ENCODE measurements at places on chromosomes 7 and 10.

DNA sequence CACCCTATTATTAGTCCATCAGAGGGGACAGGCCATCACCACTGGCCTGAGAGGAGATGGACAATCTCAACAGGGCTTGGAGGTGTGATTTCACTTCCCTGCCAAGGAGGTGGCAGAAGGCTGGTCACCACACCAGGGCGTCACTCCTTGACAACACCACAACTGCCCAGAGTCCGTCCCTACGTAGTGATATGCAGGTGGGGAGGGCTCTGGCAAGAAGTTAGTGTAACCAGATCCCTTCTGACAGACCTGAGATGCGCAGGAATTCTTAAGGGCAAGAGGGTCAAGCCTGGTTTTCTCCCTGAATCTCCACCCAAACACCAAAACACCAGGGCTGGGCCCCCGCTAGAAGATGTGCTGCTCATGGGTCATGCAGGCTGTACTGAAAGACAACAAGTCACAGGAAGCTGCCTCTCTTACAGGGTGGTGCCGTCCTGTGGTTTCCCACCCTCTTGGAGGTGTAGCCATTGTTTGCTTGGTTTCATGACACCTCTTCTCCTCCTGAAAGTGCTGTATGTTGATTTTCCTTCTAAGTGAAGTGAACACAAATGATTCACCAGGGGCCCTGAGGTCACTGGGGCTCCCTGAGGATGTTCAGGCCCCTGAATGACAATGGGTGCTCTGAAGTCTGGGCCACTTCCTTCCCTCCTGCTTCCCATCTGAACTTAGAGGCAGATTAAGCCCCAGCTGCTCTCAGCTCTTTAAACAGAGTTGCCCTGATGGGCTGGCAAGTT is 27.1 kb downstream of the ATXN7L1 start:
- no peak for DNase-seq

DNA sequence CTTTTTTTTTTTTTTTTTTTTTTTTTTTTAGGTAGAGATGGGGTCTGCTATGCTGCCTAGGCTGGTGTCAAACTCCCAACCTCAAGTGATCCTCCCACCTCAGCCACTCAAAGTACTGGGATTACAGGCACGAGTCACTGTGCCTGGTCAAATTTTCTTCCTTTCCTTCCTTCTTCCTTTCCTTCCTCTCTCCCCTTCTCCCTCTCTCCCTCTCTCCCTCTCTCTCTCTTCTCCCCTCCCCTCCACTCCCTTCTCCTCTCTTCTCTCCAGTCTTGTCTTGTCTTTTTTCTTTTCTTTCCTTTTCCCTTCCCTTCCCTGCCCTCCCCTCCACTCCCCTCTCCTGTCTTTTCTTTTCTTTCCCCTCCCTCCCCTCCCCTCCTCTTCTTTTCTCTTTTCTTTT is 7.2 kb upstream of the MLXIPL start:
- no peak for DNase-seq

DNA sequence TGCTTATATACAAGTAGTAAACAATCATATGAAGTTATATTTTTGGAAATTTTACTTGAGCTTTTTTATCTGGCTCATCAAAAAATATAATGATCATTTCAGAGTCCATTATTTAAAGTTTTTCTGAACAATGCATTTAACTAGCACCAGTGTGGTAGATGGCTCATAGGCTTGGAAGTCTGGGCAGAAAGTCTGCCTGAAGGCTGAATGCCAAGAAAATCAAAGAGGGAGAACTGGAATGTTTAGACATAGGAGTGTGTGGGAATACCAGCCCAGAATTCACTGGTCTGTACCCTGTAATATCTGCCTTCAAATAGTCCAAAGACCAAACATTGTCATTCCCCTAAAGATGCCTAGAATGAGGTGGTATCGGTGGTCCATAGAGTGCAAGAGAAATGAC is 40.3 kb upstream of the ANK3 start:
- DNase-seq, result peak; percentile 95

DNA sequence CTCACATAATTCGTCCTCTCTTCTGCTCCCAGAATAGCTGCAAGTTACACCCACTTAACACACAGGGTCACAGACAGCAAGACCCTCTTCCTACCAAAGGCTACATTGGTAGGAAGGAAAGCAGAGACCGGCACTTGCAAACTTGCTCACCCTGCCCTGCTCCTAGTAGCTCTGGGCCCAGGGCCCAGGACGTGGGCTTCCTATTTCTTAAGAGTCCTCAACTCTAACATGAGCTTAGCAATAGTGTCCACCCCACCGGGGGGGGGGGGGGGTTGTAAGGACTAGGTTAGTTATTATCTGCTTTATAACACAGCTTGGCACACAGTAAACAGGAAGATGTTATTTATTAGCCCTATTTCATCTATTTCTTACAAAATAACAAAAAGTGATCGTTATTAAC is 106.6 kb downstream of the GRB10 start:
- DNase-seq, result no peak

- DNase-seq, result peak; percentile 17
Observed at GRCh38 chr10:42781893-42782445, 626 bp upstream of the BMS1 start.

DNA sequence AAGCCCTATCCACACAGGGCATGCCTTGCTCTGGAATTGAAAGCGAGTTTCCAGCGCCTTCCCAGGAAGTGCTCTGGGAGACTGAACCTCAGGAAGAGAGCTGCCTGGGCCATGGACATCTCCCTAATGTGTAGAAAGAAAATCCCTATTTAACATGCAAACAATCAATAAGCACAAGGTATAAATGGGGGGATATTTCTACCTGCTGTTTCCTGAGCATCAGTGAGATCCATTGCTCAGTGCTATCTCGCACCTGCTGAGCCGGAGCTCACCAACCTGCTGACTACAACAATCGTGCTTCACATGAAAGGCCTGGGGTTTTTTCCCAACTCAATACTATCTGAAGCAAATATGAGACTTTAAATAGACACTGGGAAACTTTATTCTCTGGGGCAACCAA is 584.0 kb downstream of the GLRX3 start:
- DNase-seq, result no peak

DNA sequence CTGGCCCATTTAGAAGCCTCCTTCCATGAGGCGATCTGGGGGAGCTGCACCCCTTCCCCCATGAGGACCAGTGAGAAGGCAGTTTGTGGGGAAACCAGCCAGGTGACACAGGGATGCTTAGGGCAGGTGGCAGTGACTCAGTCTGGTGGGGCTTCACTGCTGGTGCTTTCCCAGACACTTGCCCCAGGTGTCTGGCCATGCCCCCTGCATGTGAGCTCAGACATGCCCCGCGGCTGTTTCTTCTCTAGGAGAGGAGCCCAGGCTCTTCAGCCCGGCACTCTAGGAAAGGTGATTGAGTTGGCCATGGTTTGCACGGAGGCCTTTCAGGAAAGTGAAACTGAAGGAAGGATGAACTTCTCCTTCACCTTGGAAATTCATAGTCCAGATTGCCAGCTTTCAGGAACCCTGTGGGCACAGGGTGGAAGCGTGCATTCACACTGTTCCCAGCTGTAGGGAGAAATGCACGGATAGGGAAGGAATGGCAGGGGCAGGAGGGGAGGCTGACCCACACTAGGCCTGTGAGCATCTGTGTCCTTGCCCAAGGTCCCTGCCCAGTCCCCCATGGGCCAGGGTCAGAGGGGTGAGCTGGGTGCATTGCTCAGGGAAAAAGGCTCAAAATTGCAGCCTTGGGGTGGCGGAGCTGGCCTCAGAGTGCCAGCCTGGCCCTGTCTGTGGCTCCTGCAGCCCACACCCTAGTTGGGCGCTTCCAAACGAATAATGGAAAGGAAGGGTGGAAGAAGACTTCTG is 359.1 kb downstream of the GLRX3 start:
- DNase-seq, result no peak

- DNase-seq, result peak; percentile 24
Observed at GRCh38 chr7:102260856-102261255, 25.8 kb upstream of the SH2B2 start.

- DNase-seq, result no peak
Observed at GRCh38 chr10:61951144-61951483, 49.6 kb downstream of the ARID5B start.

GRCh38 chr7:158343526-158343925 is 244.1 kb downstream of the PTPRN2 start:
- DNase-seq, result no peak

GRCh38 chr7:143460271-143460979 is 17.2 kb downstream of the TAS2R60 start:
- peak; percentile 54 for DNase-seq

- DNase-seq, result no peak
Observed at GRCh38 chr10:8181496-8182157, 127.1 kb downstream of the GATA3 start.

DNA sequence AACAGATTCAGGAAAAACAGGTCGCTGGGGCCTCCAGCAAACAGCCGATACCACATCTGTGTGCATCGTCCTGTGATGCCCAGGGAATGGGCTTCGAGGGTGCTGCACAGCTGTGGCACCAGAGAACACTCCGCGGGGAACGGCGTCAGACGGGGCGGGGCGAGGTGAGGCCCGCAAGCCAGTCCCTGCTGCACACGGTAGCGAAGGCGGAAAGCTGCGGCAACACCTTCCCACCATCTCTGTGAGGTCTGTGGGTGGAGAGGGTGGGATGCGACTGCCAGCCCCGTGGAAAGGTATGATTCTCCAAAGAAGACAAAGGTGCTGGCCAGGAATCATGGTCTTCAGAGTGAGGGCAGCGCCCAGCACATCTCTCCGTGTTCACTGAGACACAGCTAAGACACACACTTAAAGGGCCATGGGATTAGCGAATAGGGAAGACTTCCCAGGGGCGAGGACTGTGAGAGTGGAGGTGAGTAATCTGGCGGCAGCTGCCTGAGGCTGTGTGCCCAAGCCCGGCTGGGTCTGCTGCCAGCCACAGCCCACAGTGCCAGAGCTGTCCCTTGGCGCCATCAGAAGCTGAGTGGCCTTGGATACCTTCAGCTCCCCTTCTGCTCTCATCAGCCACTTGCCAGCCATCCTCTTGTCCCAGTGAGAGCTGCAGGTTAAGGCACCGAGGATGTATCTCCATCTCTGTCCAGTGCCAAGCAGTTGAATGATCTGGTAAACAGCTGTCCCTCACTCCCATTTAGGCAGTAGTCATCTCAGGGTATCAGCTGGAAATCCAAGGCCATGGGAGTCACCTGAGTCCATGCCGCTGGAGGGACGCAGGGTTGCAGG is 17.6 kb downstream of the PRKAG2 start:
- no peak for DNase-seq

DNA sequence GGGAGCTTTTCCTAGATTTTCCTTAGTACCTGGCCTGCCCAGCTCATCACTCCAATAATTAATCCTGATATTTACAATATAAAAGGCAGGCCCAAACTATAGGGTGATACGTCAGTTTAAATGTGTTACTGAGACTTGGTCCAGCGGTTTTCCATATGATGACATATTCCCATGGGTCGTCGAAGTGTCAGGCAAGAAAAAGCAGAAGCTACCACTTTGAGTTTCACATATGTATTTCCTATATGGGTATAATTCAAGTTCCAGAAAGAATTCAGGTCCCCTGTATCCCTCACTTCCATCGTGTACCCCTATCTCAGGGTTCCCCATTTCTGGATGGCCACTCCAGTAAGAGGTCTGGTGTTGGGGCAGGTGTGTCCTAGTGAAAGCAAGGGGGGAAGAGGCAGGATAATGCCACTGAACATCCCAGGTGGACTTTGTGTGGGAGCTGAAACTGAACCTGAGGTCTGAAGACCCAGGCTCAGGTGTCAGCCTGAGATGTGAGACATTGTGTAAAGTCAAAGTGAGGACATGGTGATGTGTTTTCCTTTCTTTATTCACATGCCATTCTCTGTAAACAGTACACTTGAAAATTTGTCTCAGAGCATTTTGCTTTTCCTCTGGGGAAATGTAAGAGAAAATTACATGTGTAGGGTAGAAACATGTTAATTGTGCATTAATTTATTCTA is 167.8 kb downstream of the PLXDC2 start:
- no peak for DNase-seq

- DNase-seq, result no peak
Observed at GRCh38 chr7:48049850-48050249, 14.5 kb downstream of the C7orf57 start.

GRCh38 chr10:5343979-5344378 is 20.8 kb upstream of the UCN3 start:
- DNase-seq, result no peak

- no peak for DNase-seq
Observed at GRCh38 chr7:97126483-97127171, 9.1 kb downstream of the SDHAF3 start.

DNA sequence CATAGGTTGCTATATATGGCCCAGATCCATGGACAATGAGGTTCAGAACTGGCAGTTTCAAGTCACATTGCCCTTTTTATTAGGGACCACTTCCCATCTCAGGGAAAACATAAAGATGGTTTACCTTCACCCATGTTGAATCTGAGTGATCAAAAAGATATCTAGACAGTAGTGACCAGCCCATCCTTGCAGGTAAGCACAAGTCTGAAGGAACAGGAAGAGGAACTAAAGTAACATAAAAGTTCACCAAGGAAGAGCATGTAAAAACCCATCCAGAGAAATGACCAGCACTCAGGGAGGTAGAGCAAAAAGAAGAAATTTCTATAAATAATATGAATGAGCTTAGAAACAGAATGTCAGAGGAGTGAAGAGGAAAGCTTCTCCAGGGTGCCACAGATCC is 382.5 kb downstream of the PARD3 start:
- no peak for DNase-seq

DNA sequence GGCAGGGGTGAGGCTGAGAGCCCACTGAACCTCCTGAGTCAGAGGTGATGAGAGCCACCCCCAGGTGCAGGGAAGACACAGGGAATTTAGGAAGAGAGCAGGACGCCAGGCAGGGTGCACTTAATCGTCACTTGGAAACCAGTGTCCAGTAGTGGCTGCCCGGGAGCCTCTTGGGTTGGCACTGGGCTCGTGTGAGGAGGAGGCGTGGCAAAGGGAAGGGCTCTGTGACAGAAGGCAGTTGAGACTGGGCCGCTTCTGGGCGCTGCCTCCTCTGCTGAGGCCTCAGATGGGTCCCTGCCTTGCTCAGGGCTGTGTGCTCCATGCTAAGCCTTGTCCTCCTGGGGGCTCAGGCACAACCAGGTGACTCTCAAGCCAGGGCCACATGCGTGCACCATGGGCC is 13.3 kb downstream of the RET start:
- no peak for DNase-seq

DNA sequence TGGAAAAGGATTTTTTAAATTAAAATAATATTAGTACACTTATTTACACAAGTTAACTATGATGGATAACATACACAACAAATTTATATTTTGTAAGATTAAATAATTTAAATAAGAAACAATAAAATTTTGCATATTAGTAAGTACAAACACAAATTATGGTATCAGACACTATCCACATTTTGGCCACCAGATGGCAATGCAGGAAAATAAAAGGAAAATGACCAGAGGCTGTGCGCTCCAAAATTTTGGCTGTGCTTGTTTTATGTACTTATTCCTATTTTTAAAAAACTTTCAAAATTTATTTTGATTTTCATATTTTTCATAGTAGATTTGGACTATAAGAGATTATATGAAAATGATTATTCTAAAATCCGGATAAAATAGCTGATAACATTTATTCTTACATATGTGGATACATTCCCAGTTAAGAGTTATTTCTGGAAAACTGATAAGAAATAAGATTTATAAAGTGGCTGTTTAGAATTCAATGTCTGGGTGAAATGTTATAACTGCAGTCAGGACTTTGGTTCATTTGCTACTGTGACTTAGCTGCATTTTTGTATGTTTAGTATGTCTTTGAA is 274.7 kb upstream of the HGF start:
- peak; percentile 64 for DNase-seq
